Left ventricle myocardium superior (tissue), 1 donor: ENCODE measurements at places on chromosomes 2 and 18. TPM values are rescaled to one million over a fixed set of nuclear protein-coding genes. Genes with fewer than 3 reads are reported as not detected.

The POTEE gene
- not detected for total RNA-seq

- DNase-seq = no peak
Observed at GRCh38 chr2:13067508-13067907, 350.8 kb downstream of the TRIB2 start.

The CCDC121 gene
- 6.5 TPM for total RNA-seq

The ZFP36L2 gene
- total RNA-seq = 55.0 TPM

The PARD6G gene
- 4.0 TPM for total RNA-seq

DNA sequence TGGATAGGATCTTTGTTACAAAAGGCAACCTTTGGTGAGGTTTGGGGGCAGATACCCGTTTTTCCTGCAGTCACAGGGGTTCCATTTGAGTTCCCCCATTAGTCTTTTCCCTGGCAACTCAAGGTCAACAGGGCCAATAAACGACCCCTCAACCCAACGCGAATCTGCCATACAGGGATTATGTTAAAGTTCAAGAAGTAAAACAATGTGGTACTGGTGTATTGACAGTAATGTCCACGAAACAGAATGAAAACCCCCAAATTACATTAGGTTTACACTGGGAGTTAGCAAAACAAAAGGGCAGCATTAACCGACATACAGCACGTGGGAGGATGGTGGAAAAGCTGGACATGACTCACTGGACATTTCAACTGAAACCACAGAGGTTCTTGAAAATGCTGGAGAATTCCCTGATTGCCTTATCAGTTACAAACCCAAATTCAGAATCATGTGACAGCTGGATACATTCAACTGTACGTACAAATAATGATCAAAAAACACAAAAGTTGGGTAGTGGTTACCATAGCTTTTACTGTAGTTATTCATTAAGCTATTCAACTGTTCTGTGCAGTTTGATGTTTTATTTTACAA lies 4.9 kb upstream of the IMP4 start:
- no peak for DNase-seq

DNA sequence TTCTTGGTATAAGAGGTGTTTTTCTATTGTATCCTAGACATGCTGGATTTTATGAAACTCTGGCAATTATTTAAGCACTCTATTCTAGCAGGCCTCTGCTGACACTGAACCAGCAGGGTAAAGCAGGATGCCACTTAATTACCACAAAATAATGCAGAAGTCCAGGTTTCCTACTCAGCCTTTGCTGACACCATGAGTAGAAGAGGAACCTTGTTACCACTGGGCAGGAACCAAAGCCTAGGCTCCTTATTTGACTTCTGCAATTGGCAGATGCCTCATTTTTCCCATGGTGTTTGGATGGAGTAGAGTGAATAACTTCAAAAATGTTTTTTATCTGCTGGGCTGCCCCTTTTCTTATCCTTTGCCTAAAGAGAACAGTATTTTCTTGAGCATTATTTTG lies 60.8 kb downstream of the THNSL2 start:
- DNase-seq = no peak

The CPO gene
- 0.27 TPM for total RNA-seq

- DNase-seq = no peak
Observed at GRCh38 chr2:218755567-218756404, 26.2 kb upstream of the CYP27A1 start.

GRCh38 chr18:69871363-69871762 lies 76.3 kb downstream of the CD226 start:
- no peak for DNase-seq

- DNase-seq = no peak
Observed at GRCh38 chr2:211957799-211958198, 580.8 kb downstream of the ERBB4 start.

DNA sequence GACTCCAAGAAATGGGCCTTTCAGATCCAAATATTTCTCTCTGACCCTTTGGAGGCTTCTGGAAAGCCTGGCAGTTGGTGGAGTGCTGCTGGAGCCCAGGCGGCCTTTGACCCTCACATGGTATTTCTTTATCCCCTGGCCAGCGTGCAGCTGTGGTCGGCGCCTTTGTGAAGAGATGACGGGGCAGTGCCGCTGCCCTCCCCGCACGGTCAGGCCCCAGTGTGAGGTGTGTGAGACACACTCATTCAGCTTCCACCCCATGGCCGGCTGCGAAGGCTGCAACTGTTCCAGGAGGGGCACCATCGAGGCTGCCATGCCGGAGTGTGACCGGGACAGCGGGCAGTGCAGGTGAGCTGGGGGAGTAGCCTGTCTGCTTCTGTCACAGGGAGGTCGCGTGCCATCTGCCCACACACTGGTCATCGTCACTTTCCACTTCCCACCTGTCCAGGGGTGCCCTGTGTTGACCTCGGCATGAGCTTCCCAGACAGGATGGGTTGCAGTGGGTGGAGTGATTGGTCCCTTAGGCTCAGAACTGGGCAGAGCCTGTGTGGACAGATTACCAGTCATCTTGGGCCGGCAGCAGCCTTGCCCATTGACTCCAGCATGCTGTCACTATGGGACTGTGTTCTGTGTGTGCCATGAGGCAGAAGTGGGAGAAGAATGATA lies 158.2 kb downstream of the LAMA3 start:
- DNase-seq = no peak

GRCh38 chr18:52339891-52340371 lies at the start of gene DCC:
Gene DCC (plus strand): TSS chr18:52340197. CDS start chr18:52340788, 591 bp downstream.
- DNase-seq = no peak

DNA sequence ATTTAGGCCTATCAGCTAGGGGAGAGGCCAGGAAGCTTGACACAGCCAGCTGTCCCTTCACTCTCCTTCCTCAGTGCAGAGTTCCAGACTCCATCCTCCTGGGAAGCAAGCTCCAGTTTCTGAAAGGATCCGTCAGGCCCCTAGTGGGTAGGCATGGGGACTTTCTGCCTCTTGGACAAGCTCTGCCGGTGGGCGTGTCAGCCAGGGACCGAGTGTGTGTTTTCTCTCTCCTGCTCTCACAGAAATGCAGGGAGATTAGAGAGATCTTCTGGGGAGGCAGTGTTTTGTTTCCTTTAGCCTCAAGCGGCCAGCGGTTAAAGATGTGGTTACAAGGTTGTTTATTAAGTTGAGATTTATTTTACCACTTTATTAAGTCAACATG lies 29.9 kb upstream of the OTOS start:
- no peak for DNase-seq

GRCh38 chr2:188787658-188788240 lies 186.4 kb upstream of the COL3A1 start:
- DNase-seq = no peak

GRCh38 chr2:210991107-210991506 lies 434.7 kb downstream of the CPS1 start:
- no peak for DNase-seq

- no peak for DNase-seq
Observed at GRCh38 chr2:225821351-225821750, 421.8 kb downstream of the NYAP2 start.

The IL36G gene
- not detected for total RNA-seq

DNA sequence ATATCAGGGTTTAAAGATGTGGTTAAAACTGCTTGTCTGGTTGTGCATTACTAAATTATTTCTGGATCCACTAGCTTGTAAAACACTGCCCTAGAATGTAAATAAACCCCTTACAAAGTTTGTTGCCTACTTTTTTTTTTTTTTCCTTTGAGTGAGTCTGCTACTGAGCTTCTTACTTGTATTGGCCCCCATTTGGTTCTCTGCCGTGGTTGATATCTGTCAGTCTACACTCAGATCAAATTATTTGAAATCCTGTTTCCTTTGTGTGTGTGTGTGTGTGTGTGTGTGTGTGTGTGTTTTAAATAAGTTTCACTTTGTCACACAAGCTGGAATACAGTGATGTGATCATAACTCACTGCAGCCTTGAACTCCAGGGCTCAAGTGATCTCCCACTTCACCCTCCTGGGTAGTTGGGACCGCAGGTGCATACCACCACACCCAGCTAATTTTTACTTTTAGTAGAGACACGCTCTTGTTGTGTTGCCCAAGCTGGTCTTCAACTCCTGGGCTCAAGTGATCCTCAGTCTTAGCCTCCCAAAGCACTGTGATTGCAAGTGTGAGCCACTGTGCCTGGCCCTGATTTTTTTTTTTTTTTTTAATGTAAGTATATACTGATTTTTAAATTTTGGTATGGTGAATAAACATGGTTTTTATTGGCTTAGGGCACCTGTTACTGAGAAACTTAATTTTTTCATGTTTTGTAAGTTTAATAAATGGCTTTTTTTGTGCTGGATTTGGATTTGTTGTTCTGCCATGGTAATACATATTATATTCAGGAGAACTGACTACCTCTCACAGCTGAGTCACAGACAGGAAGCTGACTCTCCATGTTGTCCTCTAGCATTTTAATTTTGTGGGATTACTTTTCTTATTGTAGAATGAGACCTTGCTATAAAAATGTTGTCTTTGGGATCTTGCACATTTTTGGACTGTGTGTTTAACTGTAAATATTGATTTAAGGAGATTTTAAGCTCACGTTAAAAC lies 48.5 kb downstream of the MAP4K4 start:
- no peak for DNase-seq

GRCh38 chr2:177543007-177543760 lies 150.6 kb downstream of the AGPS start:
- no peak for DNase-seq

- peak; percentile 38 for DNase-seq
Observed at GRCh38 chr2:119579424-119580295, 35.4 kb downstream of the CFAP221 start.

DNA sequence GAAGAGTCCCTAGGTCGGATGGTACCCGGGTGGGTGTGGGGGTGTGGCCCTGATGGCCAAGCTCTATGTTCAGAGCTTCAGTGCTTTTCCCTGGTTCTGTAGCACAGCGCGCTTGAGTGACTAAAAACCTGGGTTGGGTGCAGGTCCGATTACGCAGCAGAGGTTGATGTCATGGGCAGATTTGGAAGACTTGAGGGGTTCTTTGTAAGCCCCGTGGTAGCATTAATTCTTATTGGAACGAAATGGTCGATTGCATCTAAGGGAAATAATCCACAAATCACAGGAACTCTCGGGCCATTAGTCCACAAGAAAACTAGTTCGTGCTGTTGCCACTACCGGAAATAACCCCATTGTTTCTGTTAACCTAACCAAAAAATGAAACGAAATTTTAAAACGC lies 9.0 kb downstream of the HOXD8 start:
- DNase-seq = no peak

DNA sequence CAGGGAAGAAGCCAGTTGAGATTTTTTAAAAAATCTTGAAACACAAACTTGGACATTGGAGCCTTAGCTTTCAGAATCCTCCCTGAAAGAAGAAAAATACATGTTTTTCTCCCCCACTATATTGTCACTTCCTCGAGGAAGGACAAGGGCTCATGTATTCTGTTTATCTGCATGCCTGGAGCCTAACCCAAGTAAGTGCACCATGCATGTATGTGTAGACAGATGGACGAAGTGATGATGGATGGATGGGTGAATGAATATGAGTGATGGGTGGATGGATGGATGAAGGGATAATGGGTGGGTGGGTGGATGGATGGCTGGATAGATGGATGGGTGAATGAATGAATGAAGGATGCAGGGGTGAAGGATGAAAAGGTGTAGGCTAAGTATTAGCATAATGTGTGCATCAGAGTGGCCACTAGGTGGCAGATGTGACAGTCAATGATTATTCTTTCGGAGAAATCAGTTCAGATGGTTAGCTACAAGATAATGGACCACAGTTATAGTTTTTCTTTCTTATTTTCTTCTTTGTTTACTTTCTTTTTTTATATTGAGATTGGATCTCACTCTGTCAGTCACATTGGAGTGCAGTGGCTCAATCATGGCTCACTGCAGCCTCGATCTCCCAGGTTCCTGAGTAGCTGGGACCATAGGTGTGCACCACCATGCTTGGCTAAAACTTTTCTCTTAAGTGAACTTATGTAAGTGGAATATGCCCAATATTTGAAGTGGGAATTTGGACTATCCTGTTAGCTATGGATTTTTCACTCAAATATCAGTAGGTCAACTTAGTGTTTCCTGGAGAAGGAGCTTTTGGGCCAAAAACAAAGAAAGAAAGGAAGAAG lies 18.5 kb upstream of the CCDC93 start:
- DNase-seq = no peak

The CAPN14 gene
- total RNA-seq = 0.42 TPM

DNA sequence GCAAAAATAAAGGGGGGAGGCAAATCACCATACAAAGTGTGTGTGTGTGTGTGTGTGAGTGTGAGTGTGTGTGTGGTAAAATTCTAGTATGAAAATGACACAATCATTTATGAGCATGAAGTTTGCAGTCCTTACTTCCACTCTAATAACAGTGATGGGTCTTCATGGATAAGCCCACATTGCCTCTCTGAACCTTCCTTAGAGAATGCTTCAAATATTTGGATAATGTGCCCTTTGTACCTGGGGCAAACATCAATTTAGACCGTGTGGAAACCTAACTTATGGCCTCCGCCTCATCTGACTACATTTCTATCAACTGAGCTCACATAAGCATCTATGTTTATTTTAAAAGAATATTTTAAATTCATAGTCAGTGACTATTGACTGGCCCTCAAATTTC lies 3.7 kb downstream of the SCN9A start:
- DNase-seq = no peak

- DNase-seq = no peak
Observed at GRCh38 chr18:78255013-78255412, 724.6 kb upstream of the SALL3 start.

GRCh38 chr2:97998431-97999005 lies 2.8 kb upstream of the TMEM131 start:
- no peak for DNase-seq

DNA sequence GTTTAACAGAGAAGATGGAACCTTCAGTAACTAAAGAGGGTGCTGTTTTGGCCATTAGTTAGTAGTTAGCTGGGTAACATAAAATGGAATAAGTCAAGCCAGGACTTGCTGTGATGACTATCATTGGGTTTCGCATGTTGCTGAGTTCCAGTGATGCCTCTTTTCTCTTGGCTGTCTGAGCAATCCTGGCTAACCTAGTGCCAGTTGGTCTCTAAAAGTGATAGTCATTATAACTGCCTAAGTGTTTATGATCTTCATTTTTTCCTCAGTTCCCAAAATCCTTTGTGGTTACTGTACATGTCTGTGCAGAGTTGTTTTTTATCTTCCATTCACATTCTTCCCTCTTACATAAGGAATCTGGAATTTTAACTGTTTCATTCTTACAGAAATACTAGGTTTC lies 33.4 kb downstream of the WDR43 start:
- DNase-seq = no peak

GRCh38 chr2:174963437-174964400 lies 41.5 kb downstream of the CHN1 start:
- DNase-seq = no peak

DNA sequence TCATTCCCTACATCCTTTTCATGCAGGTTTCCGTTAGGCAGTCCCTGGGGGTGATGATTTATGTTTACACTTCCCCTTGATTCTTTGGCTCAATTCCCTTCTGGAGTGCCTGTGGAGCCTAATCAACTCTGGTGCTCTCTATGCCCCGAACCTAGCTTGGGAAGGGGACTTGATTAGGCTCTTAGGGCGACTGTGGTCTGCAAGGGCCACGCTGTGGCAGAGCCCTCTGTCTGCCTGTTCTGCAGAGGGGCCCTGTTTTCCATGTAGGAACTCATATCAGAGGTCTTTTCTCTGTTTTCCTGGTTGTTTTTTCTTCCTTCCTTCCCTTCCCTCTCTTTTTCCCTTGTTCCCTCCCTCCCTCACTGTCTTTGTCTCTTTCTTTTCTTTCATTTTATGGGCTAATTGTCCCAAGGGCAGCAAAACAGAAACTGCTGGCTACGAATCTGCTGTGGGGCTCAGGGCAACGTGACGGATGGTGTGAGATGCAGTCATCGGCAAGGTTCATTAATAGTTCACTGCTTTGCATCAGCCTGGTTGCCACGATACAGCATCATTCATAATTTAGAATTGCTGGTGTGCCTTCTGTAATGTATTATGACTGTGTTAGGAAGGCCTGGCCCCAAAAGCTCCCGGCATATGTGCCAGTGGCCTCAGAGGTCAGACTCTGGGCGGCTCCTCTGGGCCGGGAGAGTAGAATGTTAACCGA lies 134.5 kb downstream of the NAPG start:
- DNase-seq = peak; percentile 32

- no peak for DNase-seq
Observed at GRCh38 chr18:57212678-57213077, 65.8 kb downstream of the BOD1L2 start.
